ENCODE measurements at places on chromosomes 6 and 20.

DNA sequence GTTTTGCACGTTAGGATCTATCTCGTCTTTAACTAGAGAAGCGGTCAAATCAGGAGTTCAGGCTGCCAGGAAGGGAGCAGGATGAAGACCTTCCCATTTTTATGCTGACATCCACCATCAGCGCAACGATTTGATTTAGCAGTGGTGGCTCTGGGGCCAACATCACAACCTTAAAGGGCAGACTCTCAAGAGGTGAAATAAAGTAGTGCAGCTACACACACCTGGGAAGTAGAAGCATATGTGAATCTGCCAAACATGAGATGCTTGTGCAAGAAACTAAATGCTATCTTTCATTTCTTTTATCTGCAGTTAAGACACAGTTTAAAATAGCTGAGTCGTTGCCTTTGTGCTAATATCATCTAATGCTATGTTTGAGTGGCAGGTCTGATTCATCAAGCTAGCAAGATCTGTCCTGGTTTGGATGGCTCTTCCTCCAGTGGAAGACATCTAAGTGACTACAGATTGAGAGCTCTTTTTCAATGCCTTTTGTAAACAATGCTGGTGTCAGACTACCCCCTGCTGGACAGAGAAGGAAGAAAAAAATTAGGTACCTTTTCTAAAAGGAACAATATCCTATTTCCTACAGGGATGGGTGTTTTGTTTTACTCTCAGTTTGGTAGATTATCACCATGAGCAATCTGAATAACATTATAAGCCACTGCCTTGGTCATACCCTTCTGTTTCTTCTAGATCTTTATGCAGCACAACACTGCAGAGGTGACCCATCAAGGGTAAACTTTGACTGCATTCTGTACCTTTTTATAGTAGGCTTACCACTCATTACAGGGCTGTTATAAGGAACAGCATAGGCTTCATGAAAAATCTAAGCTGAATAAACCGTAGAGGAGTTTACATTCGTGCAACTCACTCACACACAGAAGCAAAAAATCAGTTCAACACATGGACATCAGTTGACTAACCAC lies 171.6 kb upstream of the FBXL4 start:
- no peak for DNase-seq

DNA sequence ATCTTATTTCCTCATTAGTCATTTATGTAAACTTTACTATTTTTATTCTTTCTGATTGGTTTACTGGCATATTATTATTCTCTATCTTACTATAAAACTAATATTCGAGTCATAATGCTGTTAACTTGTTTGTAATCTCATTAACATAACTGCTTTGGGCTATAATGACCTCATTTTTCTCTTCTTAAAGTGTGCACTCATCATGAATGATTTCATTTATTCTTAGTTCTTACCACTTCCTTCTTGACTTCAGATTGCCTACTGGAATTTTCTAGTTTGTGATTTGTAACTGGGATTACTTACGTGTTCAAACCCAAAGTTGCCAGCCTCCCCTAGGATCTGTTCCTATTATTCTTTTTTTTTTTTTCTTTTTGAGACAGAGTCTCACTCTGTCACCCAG lies 91.8 kb upstream of the TNFAIP3 start:
- no peak for DNase-seq

DNA sequence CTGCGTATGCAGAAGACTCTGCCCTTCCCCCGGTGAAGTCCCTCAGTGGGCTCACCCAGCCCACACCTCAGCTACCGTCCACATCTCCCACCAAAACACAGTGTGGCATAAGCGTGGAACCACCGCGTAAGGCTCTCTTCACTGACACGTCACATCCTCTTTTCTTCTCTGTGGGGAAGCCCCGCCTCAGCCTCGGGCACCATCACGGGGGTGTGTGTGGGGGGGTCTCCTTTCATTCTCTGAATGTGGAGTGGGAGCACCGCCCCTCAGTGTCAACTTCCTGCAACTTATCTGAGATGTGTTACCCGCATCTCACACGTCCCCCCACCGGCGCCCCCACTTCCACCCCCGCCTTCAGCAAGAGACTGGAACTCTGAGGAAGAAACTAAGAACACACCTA lies 388.4 kb upstream of the JARID2 start:
- DNase-seq = no peak

- no peak for DNase-seq
Measured at GRCh38 chr6:47352194-47352920, 42.7 kb upstream of the TNFRSF21 start.

GRCh38 chr6:89675949-89676748 lies 37.6 kb upstream of the LYRM2 start:
- DNase-seq = no peak

- no peak for DNase-seq
Measured at GRCh38 chr6:111848262-111848812, 24.9 kb downstream of the FYN start.

Data from left hindlimb (tissue), 1 donor.